ENCODE measurements at places on chromosomes 6 and 20. TPM values are rescaled to one million over a fixed set of nuclear protein-coding genes. Genes with fewer than 3 reads are reported as not detected.

- no peak for DNase-seq
Observed at GRCh38 chr20:20466341-20466879, 98.5 kb downstream of the INSM1 start.

- no peak for DNase-seq
Observed at GRCh38 chr20:40982415-40983145, 46.0 kb upstream of the TOP1 start.

- DNase-seq = no peak
Observed at GRCh38 chr20:59161721-59162120, 1.9 kb upstream of the ZNF831 start.

- DNase-seq = no peak
Observed at GRCh38 chr6:73577676-73578075, 56.8 kb upstream of the EEF1A1 start.

GRCh38 chr6:43716099-43716498 is 28.5 kb upstream of the MRPS18A start:
- DNase-seq = peak; percentile 72

- DNase-seq = no peak
Observed at GRCh38 chr6:44432726-44433125, 45.2 kb downstream of the CDC5L start.

DNA sequence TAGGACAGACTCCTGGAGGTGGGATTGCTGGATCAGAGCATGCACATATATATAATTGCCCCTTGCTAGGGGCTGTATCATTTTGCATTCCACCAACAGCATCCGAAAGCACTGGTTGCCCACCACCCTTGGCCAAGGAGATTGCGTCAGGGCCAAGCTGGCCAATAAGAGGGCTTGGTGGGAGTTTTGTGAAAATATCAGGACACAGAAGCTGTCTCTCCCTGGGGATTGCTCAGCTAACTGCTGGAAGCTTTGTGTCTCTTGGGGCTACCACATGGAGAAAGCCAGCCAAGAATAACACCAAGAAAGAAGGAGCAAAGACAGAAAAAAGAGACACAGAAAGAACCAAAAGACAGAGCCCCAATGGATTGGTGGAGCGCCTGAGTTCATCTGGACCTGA is 90.6 kb upstream of the RALGAPA2 start:
- no peak for DNase-seq

GRCh38 chr6:153059757-153060156 is 57.2 kb upstream of the MTRF1L start:
- no peak for DNase-seq

GRCh38 chr6:104306211-104306610 is 553.5 kb downstream of the HACE1 start:
- no peak for DNase-seq

GRCh38 chr6:112744827-112745226 is 397.7 kb downstream of the RFPL4B start:
- no peak for DNase-seq

- no peak for DNase-seq
Observed at GRCh38 chr6:40044196-40044595, 109.9 kb upstream of the MOCS1 start.

DNA sequence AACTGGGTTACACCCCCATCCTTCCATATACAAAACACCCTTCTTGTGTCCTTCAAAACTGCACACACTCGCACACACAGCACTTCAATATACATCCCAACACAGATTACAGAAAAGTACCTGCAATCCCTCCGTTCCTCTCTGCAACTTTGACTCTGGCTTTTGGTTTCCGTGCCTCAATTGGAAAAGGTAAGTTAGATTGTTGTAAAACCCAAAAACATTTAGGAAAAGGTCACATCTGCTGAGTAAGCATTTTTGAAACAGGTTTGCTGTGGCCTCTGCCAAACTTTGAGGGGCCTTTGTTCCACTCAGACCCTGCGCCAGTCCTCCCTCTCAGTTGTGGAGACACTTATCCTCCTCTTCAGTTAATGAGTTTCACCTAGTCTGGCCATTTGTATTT is 4.2 kb downstream of the NKX2-4 start:
- no peak for DNase-seq

DNA sequence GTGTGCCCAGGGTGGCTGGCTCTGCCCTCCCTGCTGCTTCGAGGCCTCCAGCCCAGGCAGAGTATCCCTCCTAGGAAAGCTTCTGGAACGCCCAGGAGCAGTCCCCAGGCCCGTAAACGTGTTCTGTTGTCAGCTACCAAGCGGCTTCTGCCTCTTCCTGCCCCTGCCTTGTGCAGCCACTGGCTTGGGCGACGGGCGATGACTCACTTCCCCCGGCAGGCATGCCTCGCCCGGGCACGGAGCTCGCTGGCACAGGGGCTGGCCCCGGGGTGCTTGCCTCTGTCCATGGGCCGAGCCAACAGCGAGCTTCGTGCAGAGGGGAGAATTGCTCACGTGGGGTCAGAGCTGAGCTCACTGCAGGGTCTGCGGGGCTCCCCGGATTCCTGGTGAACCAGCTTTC is 86.7 kb upstream of the THBS2 start:
- no peak for DNase-seq

DNA sequence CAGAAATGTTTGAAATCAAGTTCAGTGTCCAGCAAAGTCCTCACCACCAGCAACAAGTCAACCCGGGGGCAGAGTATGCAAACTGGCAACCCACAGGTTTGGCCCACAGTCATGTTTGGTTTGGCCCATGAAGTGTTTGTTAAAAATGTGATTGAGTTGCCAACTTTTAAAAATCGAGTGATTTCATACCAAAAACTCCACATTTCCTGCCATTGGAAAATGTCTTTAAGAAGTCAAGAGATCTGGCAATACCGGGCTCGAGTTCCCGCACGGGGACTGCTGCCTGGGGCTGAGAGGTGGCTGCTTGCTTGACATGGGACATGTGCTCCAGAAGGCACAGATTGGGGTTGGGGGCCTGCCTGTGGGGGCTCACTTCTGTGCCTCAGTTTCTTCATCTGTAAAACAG is 36.1 kb downstream of the PREX1 start:
- no peak for DNase-seq

DNA sequence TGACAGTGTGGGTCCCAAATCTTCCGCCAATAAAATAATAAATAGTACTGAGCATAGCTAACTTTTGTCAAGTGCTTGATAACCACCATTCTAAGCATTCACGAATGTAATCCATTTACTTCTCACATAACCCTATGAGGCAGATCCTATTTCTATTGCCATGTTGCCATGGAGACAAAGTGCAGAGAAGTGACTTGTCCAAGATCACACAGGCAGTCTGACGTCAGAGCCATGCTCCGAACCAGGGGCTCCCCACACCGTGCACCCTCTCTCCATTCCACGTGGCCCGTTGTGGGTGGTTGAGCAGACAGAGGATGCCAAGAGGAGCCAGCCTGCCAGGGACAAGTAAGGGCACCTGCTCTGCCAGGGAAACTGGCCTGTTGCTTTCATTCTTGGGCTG is 38.9 kb downstream of the CDH22 start:
- no peak for DNase-seq

GRCh38 chr6:121657972-121658371 is 222.5 kb downstream of the GJA1 start:
- DNase-seq = no peak

DNA sequence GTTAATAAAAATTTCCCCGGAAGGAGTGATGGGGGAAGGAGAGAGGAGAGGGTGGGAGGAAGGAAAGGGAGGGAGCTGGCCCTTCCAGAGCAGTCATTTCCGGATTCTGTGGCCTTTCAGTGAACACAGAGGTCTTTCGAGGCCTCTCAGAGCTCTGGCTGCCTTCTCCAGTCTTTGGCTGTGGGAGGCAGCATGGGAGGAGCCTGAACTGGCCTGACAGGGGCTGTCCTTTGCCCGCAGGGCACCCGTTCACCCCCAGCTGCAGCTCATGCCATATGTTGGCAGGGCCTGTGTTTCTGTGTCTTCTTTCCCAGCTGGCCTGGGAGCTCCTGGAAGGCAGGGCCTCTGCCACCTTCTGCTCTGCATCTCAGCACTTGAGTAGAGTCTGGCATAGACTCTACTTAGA is 95.5 kb downstream of the PPP1R14C start:
- DNase-seq = peak; percentile 40

DNA sequence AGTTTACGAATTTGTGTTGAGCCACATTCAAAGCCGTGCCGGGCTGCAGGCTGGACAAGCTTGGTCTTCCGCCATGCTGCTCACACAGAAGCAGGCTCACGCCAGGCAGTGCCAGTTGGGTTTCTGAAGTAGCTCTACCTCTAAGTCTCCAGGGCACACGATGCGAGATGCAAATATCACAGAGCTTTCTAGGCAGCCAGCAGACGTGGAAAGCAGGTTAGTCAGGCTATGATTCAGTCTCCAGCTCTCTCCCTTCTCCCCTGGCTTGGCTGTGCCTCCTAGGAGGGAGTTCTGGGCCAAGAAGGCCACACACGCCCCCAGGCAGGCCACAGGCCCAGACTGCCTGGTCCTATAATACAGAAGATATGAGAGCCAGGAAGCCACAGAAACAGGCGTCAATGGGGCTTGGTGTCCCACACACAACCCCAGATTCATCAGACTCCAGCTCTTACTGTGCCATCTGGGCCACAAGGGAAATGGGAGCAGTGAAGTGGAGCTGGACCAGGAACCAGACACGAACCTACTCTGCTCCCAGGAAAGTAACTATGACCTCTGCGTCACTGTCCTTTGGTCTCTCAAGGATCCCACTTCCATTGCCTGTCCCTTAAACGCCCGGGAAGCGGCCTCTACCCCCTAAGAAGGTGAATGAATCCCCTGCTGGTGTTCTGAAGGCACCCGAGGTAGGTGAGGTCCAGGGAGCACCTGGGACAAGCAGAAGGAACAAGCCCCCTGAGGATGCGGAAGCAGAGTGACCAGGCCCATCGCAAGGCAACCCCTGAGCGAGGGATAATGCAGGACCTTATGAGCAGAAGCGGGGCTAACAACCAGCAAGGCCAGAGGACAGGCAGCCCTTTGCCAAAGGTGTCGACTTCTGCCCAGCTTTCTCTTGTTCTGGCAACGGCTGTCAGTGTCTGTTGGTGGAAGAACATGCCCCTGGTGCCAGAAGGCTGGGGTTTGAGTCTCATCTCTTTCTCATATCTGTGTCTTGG is 61.2 kb downstream of the GFOD1 start:
- peak; percentile 69 for DNase-seq

DNA sequence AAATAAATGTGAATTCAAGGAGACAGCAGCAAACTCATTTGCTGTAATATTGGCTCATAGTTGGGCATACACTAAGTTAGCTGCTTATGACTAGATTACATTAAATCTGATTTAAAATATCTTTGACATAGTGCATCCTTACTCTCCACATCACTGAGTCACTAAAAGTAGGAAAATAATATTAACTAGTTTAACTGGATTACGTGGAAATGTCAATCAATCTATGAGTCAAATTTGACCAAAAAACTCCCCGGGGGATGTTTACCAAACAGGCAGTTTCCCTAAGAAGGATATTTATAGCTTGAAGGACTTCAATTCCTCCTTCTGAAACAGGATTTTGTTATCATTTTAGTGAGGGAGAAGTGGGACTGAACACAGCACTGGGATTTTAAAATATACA is 366.5 kb downstream of the ESR1 start:
- DNase-seq = no peak

DNA sequence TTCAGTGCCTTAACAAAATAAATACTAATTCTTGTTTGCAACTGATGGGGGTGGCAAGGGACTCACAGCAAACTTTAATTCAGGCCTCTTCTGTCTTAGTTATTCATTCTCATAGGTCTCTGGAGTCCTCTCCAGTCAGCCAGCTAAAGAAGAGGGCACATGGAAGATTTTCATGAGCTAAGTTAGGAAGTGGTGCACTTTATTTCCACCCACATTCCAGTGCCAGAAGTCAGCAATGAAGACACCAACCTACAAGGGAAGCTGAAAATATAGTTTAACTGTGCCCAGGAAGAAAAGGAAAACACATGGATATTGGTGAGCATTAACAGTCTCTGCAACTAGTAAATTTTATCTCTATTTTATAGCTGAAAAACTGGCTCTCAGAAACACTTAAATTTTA is 16.7 kb upstream of the IRAK1BP1 start:
- DNase-seq = no peak

DNA sequence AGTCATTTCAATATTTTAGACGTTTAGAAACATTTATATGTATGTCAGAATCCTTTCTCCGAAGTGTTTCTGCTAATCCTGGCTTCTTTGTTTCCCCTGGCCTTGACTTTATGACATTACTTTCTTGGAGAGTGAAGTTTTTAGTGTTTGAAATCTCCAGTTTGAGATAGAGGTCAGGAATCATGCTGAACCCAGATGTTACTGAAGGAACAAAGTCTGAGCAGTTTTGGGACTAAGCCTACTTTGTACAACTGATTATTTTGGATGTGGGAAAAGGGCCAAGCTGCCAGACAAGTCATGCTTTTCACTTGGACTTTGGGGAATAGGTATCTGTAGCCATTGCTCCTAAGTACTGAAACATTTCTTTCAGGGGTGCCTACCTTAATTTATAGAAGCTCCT is 2.3 kb downstream of the RNF144B start:
- DNase-seq = no peak

DNA sequence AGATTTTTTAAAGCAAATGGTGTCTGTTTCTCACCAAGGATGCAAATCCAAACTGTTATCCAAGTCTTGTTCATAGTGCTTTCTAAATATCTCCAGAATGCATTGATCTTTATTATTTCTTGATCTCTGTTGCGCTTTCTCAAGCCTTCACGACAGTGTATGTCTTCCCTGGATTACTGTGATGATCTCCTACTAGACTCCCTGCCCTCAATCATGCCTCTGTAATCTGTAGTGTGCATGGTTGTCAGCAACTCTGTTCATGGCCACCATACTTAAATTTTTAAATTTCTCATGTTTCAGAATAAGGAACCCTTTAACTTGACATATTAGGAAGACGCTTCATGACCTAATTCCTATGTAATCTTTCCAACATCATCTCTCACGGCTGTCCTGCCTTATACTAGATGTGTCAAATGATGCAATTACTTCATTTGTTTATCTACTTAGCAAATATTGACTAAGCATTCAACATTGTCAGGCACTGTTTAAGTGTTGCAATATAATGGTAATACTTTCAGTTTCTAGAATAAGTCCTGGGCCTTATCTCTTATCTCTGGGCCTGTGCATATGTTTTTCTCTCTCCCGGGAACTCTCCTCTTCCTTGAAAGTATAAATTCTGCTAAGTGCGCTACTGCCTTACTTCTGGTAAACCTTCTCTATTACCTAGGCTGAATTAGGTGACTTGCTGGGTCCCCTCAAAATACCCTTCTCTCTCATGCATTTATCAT is 25.6 kb upstream of the AHI1 start:
- DNase-seq = no peak

The SIRPG gene
- not detected for total RNA-seq

The CDSN gene
- 0.56 TPM for total RNA-seq

The TGM2 gene
- 545 TPM for total RNA-seq

The SLC22A3 gene
- 1.6 TPM for total RNA-seq

The CCDC170 gene
- total RNA-seq = 0.33 TPM

The ZFP57 gene
- not detected for total RNA-seq

The STK38 gene
- total RNA-seq = 17.5 TPM

The LY6G6F gene
- total RNA-seq = not detected

The PSORS1C1 gene
- total RNA-seq = 2.3 TPM

The ENPP5 gene
- total RNA-seq = 3.5 TPM

The STXBP5 gene
- 16.9 TPM for total RNA-seq

Data from heart left ventricle (tissue), 16 donors.